ENCODE measurements at places on chromosomes 6 and 20.

DNA sequence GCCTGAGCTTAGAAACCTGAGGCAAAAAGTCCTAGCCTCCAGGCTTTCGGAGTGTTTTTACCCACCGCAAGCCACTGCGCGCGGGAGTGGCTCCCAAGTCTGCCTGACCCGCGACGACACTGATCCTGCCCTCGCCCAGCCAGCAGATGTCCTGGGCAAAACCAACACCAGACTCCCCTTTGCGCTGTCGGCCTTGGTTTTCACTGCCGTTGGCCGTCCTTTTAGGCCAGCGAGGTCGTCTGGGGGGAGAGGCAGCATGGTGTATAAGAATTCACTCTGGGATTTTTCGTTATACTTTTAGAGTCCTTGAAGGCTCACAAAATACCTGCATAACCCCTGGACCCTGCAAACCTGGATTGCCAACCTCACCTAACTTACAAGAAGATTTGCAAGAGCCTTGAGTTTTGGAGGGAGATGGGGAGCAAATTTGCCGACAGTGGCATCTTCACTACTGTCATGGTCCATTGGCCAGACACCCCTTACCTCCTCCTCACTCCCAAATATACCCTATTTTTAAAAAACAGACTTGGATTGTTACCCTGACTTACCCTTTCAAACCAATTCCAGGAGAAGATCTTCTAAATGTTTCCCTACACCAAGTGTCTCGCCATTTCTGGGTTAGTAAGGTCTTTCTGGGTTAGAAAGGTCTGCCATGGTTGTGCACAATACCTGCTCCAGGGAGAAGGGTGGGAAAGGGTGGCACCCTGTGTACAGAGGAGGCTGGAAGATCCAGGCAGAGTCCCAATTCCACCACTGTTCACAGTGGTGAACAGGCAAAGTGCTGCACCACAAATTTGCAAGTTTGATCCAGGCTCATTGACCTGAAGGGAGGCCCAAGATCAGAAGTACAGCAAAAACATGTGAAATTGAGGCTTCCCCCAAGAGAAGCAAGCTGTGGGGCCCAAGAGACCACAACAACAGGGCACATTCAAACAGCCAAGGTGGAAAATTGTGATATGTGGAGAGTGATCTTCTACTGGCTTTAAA is 4.4 kb downstream of the FOXA2 start:
- no peak for DNase-seq

GRCh38 chr6:162849269-162849668 is 121.5 kb downstream of the PACRG start:
- DNase-seq = no peak

GRCh38 chr20:5996765-5997164 is 46.3 kb downstream of the MCM8 start:
- no peak for DNase-seq

- DNase-seq = no peak
Measured at GRCh38 chr6:150247803-150248202, 105.0 kb downstream of the PPP1R14C start.

DNA sequence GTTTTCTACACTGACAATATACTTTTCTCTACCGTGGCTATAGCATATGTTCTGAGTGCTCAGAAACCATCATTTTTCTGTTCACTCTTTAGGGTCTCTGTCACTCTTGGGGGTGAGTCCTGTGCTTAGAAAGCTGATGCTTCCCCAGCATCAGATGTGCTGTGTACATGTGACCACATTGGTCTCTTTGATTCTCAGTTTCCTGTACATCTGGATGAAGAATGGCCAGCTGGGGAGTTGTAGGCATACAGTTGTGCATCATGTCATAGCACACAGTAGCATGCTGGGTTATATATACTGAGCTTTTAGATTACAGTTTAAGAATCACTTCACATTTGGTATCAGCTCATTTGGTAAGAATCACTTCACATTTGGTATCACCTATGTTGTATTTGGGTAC is 238.6 kb upstream of the PREP start:
- DNase-seq = no peak
